NB4 (cell line): ENCODE measurements at places on chromosomes 7 and 10.

GRCh38 chr7:100965723-100966541 lies 3.4 kb upstream of the MUC12 start:
- DNase-seq: peak; percentile 83

GRCh38 chr10:77625379-77625778 lies 12.2 kb downstream of the KCNMA1 start:
- no peak for DNase-seq

- DNase-seq: peak; percentile 17
Measured at GRCh38 chr7:69564454-69565417, 33.5 kb upstream of the AUTS2 start.

DNA sequence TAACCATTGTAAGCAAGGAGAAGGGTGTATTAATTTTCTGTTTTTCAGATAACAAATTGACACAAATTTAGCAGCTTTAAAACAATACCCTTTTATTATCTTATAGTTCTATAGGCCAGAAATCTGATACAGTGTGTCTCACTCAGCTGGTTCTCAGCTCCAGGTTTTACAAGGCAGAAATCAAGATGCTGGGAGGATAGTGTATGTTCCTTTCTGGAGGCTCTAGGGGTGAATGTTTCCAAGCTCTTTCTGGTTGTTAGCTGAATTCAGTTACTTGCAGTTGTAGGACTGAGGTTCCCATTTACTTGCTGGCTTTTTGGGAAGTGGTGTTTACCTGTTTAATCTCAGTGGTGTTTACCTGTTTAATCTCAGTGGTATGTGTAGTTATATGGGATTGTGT lies 125.4 kb downstream of the ADK start:
- no peak for DNase-seq

- no peak for DNase-seq
Measured at GRCh38 chr7:46229409-46229808, 308.3 kb upstream of the IGFBP3 start.

DNA sequence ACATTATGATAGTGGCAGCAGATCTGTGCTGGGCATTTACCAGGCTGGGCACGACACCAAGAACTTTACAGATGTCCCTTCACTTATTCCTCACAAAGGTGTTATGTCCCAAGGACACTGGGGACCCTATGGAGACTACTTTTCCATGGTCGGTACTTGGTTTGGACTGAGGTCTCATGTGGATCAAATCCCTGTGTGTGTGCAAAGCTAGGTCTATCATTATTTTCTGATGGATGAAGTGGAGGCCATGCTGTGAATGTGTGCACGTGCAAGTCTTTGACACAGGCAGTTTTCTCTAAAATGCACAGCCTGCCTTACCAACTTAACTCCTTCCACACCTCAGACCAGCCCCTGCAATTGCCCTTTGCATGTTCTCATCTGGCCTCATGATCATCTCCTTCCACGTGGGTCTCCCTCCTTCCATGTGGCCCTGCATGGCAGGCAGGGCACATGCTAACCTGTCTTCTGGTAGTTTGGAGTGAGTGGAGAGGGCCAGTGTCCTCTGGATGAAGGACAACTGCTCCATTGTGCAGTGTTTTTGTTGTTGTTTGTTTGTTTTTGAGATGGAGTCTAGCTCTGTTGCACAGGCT lies 16.0 kb upstream of the ZNF273 start:
- DNase-seq: no peak

DNA sequence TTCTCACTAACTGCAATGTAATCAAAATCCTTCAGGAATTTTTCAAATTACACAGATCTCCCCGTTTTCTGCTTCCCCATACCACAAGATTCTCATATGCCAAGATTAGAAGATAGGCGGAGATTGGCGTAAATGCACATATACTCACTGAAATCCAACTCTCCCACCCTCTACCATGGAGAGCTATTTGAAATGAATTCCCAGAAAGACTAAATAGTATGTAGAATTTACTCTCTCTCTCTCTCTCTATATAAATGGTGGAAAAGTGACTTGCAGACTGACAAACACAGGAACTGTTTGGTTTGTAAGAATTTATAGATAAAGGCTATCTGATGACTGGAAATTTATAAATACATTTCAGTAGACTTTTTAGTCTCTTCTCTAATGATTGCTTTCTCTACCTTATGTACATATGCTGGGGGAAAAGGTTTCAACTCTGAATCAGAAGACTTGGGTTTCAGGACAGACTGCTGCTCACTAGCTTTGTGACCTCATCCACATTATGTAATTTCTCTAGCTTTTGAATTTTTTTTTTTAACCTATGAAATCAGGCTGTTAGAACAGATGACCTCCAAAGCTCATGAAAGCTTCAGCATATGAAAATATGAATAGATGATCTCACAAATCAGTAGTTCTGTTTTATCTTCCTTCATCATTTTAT lies 67.8 kb upstream of the CSTF2T start:
- DNase-seq: no peak

GRCh38 chr7:32896564-32897347 lies 5.2 kb upstream of the KBTBD2 start:
- DNase-seq: no peak

- peak; percentile 44 for DNase-seq
Measured at GRCh38 chr7:44748948-44749731, 493 bp downstream of the ZMIZ2 start.

DNA sequence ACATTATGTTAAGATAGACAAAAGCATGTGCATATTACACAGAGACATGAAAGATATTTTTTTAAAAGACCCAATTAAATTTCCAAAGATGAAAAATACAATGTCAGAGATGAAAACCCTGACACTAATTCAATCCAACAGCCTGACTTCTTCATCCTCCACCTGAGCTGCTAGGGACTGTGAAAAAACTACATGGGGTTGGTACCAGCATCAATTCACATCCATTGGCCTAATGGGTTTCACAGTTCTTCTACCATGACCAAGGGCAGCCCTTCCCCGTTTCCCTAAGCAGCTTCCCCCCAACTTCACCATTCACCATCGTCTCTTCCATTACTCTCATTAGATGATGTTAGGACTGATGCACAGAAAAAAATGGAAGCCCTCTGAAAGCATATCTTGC lies 37.4 kb upstream of the CDCA7L start:
- no peak for DNase-seq
